ENCODE measurements at places on chromosomes 7 and 10.

DNA sequence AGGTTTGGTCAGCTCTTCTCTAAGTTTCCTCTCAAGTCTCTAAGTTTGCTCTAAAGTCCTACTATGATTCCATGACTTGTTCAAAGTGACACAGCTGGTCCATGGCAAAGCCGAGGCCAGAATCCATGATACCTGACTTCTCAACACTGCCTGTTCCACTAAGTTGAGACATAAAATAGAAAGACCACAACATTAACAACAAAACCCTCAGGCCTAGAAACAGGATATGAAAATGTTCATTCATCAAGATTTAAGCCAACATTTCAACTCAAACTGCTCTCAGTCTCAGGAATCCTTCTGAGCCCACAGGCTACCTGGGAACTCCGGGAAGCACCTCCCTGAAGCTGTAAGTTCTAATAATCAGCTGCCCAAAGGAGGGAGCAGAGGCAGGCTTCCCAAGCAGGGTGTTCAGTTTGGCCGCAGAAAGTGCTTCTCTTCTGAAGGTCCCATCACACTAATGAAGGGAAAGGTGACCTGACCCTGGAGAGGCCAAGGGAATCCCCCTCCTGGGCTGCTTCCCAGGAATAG, 62.9 kb downstream of the STK17A start:
- DNase-seq: no peak

GRCh38 chr7:22426463-22427094, 69.6 kb upstream of the RAPGEF5 start:
- DNase-seq: no peak

- DNase-seq: no peak
These were observed 26.2 kb upstream of the CCSER2 start for GRCh38 chr10:84302223-84302622.

DNA sequence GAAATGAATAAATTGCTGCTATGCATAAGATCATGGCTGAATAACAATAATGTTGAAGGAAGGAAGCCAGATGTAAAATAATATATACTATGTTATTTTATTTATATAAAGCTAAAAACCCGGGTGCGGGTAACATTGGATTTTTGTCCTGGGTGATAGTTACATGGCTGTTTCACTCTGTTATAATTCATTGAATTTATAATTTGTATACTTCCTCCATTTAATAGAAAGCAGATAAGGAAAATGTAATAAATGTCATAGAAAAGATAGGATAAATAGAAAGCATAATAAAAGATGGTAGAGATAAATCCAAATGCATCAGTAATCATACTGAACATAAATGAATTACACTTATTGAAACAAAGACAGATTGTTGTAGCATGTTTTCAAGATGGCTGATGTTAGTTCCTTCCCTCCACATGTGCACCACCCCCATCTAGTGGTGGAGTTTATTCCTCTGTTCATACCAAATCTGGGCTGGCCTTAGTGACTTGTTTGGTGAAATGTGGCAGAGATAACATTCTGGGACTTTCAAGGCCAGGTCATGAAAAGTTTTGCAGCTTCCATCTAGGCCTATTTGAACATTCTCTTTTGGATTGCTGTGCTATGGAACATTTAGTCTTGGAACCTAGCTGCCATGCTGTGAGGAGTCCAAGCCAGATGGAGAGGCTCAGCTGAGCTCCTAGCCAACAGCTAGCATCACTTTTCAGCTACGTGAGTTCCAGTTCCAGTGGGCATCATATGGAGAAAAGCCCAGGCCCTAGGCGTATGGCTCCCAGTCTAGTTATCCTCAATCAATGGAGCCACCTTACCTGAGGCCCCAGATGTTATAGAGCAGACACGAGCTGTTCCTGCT, 46.9 kb downstream of the AHCYL2 start:
- peak; percentile 30 for DNase-seq

GRCh38 chr10:46329690-46330016, 42.9 kb downstream of the ANTXRL start:
- no peak for DNase-seq

- peak; percentile 57 for DNase-seq
These were observed 1.2 kb upstream of the ADD3 start for GRCh38 chr10:110006358-110007160.

DNA sequence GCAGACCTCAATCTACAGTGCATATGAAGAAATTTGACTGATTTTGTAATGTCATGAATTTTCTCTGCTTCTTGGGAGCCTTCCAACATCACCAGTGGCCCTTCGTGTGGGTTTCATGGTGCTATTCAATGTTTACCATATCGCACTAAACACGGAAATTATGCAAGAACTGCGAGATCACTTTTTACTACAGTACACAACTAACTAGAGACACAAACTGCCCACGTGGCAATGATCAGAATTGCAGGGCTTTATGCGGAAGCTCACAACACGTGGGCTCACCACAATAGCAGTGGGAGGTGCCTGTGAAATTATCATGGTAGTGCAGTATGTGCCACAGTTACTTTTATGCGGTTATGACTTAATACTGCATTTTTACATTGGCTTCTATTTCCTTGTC, 449.7 kb upstream of the KLF6 start:
- DNase-seq: no peak

DNA sequence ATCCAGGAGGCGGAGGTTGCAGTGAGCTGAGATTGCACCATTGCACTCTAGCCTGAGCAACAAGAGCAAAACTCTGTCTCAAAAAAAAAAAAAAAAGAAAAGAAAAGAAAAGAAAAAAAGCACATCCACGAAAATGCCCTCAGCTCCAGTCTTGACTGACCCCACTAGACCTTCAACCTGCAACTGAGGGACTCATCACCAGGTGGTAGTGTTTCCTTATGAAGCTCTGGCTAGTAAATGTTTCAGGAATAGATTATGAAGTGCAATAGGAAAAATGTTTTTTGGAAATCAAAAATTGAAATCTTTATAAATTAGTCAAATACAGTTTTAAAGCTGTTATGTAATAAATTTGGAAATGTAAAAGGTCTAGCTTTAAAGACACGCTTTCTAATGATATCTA, 22.4 kb downstream of the TLL2 start:
- no peak for DNase-seq

GRCh38 chr7:155203059-155203881, 94.4 kb upstream of the INSIG1 start:
- no peak for DNase-seq

- no peak for DNase-seq
These were observed 84.5 kb upstream of the RET start for GRCh38 chr10:42992156-42992956.

DNA sequence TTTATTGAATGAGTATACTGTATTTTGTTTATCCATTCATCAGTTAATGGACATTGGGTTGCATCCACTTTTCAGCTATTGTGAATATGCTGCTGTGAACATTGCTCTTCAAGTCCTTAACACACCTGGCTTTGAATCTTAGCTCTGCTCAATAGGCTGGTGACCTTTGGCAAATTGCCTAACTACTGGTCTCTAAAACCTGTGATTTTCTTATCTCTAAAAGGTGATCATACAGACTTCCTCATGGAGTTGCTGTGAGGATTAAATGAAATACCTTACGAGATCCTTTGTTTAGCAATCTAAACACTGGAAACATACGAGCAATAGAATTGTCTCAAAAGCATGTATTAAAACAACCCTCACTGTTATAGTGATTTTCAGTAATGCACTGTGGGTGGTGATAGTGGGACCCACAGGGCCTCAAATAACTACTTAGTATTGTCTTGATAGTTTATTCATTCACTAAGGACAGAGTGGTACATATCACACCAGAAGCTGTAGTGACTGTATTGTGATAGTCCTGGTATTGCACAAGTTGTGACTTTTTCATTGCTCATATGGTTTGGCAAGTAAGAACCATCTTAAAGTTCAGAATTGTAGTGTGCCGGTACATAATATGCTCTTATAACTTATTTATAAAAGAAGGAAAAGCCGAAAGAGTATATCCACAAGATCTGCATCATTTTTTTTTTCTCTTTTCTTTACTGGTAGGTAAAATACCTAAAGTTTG, 257.6 kb downstream of the EXOC4 start:
- DNase-seq: no peak

GRCh38 chr7:32506266-32507054, 11.2 kb downstream of the AVL9 start:
- DNase-seq: peak; percentile 49

DNA sequence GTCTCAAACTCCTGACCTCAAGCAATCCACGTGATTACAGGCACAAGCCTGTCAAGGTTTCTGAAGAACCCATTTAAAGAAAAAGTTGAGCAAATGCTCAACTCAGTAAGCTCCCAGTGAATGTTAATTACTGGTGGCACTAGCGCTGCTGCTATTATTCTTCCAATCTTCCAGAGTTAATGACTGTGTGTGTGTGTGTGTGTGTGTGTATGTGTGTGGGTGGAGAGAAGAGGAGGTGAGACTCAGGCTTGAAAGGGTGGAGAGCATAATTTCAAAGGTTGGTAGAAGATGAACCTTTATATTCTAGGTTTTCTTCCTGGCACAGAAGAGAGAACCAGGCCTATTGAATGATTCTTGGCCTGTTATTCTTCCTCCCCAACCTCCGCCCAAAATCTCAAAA, 11.6 kb upstream of the NPVF start:
- no peak for DNase-seq

DNA sequence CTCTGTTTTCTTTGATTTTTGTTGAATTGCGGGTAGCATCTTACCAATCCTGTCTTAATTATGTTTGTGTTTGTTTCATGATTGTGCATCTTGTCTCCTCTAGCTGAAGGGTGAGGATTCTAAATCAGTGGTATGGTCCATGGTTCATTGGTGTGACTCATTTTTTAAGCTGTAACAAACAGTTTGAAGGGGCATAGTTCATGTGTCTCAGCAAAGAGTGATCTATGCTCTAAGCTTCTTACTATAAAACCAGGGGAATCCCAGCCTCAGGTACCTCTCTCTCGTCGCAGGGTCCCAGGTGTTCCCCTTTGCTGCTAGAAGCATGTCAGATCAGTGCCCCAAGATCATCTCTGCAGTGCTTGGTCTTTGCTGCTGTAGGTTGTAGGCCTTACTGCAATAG, 100.1 kb downstream of the OTUD1 start:
- DNase-seq: no peak

DNA sequence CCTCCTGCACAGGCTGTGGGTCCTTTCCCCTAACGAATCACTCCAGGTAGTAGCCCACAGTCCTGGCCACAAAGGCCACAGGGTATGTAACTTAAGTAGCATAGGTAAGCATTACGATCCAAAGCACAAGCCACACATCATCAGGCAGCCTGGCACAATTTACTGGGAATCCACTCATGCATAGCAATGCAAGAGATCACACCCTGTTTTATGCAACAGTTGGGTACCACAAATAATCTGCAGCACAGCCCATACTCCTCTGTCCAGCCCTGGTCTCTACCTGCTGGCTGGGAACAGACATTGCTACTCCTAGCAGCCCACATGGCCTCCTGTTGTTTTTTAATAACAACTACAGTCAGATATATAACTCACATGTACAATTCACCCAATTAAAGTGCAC, 34.3 kb downstream of the SRPK2 start:
- DNase-seq: no peak

GRCh38 chr10:117408436-117409384, 33.5 kb upstream of the PDZD8 start:
- no peak for DNase-seq

- peak; percentile 43 for DNase-seq
These were observed 34.5 kb downstream of the CREB3L2 start for GRCh38 chr7:137967143-137968018.

DNA sequence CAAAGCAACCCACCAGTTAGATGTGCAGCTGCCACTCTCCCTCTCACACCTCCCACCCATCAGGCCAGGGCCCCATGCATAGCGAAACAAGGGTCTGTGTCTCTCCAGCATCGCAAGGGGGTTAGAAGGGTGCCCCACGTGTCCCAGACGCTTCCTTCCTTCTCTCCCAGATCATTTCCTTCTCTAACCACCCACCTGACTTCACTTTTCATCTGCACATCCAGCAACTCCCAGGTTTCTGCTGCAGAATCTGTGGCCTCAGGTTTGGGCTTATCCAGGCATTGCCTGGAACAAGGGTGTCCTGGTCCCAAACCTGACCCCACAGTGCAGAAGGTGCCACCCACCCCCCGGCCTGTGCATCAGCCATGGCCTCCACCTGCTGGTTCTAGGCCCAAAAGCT, 14.4 kb downstream of the PDIA4 start:
- no peak for DNase-seq

- no peak for DNase-seq
These were observed 131.3 kb downstream of the FAM53B start for GRCh38 chr10:124612611-124613498.

GRCh38 chr7:122846591-122846990, 39.7 kb downstream of the CADPS2 start:
- no peak for DNase-seq

- no peak for DNase-seq
These were observed 15.4 kb upstream of the EIF5AL1 start for GRCh38 chr10:79496896-79497295.

GRCh38 chr10:10279906-10280305, 737.8 kb upstream of the CELF2 start:
- DNase-seq: no peak

DNA sequence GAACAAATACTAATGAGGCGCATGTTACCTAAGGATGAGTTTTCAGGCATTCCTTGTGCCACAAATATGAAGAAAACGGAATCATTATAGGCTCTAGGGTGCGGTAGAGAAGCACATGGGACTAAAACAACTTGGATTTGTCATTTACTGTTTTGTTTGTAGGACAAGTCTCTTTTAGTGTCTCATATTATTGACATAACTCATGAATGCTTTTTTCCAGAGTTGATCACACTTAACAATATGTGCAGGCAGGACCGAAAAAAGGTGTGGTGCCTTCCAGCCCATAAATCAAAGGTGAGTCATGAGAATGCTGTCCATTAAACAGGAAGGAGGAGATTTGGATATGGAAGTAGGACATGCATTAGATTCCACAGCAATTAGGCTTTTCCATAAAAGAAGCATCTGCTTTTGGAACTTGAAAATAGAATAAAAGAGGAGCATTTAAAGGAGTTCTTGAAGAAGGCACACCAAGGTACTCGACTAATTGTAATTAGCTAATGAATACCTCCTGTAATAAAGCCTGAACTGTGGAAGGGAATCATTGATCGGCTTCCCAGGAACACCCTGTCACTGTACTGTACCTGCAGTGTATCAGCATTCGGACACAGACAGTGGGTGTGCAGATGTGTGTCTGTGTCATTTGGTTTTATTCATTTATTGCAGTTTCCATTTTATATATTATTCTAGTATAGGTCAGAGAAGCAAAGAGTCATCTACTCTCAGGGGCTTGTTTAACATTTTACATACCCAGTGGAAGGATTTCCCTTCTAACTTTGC, 119.7 kb upstream of the KLF14 start:
- peak; percentile 67 for DNase-seq

DNA sequence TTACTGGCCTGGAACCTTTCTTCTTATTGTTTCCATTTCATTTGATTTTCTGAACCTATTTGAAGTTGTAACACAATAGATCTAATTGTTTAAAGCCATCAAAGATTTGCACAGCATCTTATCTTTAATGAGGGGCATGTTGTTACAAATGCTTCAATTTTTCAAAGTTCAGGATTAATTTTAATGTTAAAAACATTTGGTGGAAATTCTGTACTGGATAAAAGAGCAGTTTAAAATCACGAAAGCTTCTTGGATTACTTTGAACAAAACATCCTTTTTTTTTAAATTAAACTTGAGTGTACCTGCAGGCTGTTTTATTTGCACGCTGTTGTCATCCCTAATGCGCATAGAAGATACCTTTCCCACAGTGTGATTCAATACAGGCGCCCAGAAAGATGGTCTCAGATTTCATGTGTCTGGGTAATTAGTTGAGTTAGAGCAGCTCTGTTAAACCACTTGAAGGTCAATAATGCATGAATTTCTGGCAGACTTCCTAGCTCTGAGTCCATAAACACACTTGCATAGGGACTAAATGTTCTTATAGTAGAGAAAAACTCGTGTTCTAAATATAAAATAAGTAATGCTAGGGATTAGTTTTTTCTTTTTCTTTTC, 29.3 kb upstream of the DDX50 start:
- no peak for DNase-seq

All from HS-27A (cell line).